ENCODE measurements at places on chromosomes 1 and 21.

DNA sequence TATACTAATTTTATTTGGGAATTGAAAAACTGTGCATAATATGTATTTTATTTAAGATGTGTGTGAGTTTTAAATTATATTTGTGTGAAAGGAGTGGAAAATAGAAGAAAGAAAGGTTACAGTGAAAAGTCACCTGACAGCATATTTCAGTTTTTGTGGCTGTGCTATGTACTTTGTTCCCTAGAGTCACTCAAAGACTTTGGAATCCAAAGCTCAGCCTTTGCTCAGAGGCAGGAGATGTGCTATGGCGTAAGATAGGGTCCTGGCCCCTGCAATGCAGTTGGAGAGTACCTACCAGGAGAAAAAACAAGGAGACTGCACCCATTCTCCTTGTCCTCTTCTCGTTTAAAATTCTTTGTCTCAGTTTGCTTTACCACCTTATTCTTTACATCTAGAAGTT is 2.9 kb downstream of the CCDC30 start:
- no peaks in the 10 kb centered on the region for H3K27me3 ChIP-seq
- peak; percentile 38 for DNase-seq
- no peaks in the 10 kb centered on the region for H3K36me3 ChIP-seq
- peaks cover 14% of the 10 kb centered on the region for H3K4me1 ChIP-seq
- no peak overlapping the region for H3K27ac ChIP-seq

DNA sequence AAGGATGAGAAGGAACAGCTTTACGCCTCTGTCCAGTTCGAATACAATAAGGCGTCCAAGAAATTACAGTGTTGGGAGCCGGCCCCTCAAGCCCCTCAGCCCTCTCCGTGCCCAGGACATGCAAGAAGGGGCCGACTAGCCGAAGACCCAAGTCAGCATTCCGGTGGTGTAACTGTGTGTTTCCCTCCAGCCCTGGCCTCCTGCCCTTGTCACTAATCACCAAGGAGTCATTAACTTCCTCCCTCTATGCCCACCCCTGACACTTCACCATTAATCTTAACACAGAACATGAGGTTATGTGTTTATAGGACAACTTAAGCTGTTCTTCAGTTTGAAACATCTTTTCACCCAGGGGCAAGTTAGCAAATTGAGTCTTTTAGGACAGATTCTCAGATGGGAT is 16.4 kb upstream of the C4BPB start:
- H3K36me3 ChIP-seq, result peaks cover 3% of the 10 kb centered on the region
- no peaks in the 10 kb centered on the region for H3K27me3 ChIP-seq
- no peak for DNase-seq

DNA sequence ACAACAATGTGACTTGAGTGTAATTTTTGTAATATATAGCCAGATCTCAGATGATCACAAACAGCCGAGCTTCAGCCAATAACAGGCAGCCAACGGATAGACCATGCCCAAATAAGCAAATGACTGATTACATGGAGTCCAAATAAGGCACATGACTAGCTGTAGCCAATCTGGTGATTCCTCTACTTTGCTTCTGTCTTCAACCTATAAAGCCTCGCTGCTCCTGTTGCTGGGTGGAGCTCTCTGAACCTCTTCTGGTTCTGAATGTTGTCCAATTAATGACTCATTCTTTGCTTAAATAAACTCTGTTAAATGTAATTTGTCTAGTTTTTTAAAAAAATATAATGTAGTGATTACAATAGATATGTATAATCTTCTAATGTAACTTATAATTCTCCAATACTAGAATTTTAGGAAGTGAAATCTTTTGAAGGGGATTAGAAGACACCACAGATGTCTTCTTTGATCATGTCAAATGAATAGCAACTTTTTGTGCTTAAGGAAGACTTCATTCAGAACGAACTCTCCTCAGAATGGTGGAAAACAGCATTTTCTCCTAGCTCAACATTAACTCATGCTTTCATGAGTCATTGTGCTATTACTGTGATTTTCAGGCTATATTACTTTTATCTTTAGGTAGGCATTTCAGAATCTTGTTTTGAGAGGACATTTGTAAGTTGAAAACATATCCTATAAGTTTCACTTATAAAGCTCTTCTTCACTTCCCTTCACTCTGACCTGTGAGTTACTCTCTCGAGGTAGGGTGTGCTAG is 857.8 kb upstream of the B3GALT2 start:
- H3K4me3 ChIP-seq, result no peak overlapping the region
- H3K36me3 ChIP-seq, result no peaks in the 10 kb centered on the region
- no peak overlapping the region for H3K27ac ChIP-seq
- no peaks in the 10 kb centered on the region for H3K4me1 ChIP-seq

GRCh38 chr1:29384496-29385015 is 148.2 kb downstream of the PTPRU start:
- H3K4me3 ChIP-seq, result no peak overlapping the region
- DNase-seq, result no peak
- H3K36me3 ChIP-seq, result no peaks in the 10 kb centered on the region
- no peaks in the 10 kb centered on the region for H3K4me1 ChIP-seq

DNA sequence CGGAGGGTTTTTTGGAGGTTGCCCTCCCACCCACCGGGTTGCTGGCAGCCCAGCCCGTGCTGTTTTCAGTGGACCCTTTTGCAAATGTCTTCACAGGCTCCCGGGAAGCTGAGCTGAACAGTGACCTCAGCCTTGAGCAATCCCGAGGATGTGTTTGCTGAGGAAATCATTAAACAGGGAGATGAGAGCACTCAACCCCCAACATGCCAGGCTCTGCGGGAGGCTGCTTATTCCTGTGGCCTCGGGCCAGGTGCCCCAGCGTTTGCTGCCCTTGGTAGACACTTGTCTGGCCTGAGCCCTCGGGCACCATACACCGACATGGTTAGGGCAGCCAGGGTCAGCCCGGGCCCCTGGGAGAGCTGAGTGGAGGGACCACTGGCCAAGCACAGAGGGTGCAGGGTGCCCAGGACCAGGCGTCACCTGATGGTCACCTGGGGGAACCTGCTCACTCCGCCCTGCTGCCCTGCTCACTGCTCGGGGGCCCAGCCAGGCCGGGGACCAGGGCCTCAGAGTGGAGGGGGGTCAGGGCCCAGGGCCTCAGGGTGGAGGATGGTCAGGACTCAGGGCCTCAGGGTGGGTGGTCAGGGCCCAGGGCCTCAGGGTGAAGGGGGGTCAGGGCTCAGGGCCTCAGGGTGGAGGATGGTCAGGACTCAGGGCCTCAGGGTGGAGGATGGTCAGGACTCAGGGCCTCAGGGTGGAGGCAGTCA is 42.5 kb upstream of the POFUT2 start:
- H3K27ac ChIP-seq, result peak overlapping the region; percentile 92
- peak; percentile 91 for DNase-seq
- H3K4me1 ChIP-seq, result peaks cover 64% of the 10 kb centered on the region
- H3K27me3 ChIP-seq, result no peaks in the 10 kb centered on the region
- peaks cover 2% of the 10 kb centered on the region for H3K36me3 ChIP-seq

DNA sequence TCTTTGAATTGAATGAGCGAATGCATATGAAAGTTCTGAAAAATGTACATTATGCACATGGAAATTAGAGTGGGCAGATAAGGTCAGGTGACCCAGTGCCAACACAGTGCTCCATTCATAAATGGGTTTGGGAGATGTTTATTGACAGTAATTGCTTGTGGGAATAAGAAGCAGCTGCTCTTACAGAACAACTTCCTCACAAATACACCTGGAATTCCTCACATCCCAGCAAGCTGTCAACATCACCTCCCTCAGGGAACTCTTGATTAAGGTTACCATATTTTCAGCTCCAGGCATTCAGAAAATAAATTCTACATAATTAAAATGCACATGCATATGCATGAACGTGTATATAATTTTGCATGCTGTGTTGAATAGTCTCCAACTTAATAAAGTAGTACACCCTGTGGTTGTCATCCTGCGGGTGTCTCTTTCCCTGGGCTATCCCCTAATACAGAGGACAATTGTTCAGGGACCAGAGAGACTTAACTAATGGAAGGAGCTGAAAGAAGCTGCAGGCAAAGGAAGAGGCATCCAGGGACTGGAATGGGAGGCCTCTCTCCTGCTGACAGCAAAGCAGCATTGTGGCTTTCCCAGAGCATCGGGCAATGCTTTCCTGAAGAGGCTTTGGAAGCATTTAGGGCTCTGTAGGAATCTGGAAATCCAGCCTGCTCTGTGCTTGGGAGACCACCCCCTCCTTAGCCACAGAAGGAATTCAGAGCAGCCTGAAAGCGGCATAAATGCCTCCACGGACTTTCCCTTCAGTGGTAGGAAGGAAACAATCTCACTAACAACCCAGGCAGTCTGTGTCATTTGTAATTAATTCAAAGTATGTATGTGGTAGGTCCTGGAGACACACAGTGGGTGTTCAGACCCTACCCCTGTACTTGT is 55.2 kb upstream of the GNG12 start:
- H3K36me3 ChIP-seq, result no peaks in the 10 kb centered on the region
- H3K4me3 ChIP-seq, result no peak overlapping the region
- no peaks in the 10 kb centered on the region for H3K27me3 ChIP-seq
- DNase-seq, result no peak
- no peak overlapping the region for H3K27ac ChIP-seq
- H3K4me1 ChIP-seq, result no peaks in the 10 kb centered on the region

DNA sequence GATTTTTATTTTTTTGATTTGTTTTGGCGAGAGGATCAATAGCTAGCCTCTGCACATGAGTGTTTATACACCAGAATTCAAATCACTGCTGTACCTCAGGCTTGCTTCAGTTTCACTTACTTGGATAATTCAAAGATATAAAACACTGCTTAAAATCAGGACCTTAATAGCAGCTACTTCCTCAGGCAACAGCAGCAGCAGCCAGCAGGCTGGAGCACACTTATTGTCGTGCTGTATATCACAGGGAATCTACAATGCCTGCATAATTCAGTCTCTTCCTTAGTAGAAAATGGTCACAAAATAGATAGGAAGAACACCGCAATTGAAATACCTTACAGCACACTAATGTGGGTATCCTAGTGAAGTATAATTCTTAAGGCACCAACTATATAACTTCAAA is 497.3 kb downstream of the NEGR1 start:
- no peaks in the 10 kb centered on the region for H3K4me1 ChIP-seq
- H3K27ac ChIP-seq, result no peak overlapping the region
- no peak for DNase-seq
- H3K27me3 ChIP-seq, result no peaks in the 10 kb centered on the region
- no peaks in the 10 kb centered on the region for H3K36me3 ChIP-seq

- H3K4me3 ChIP-seq, result no peak overlapping the region
- no peak for DNase-seq
- H3K27ac ChIP-seq, result no peak overlapping the region
- no peaks in the 10 kb centered on the region for H3K36me3 ChIP-seq
These were observed 44.6 kb downstream of the SLX9 start for GRCh38 chr21:44984428-44984791.

- no peak overlapping the region for H3K4me3 ChIP-seq
- DNase-seq, result no peak
- no peak overlapping the region for H3K27ac ChIP-seq
- no peaks in the 10 kb centered on the region for H3K36me3 ChIP-seq
- H3K4me1 ChIP-seq, result no peaks in the 10 kb centered on the region
These were observed 14.1 kb downstream of the PCSK9 start for GRCh38 chr1:55053265-55053954.

DNA sequence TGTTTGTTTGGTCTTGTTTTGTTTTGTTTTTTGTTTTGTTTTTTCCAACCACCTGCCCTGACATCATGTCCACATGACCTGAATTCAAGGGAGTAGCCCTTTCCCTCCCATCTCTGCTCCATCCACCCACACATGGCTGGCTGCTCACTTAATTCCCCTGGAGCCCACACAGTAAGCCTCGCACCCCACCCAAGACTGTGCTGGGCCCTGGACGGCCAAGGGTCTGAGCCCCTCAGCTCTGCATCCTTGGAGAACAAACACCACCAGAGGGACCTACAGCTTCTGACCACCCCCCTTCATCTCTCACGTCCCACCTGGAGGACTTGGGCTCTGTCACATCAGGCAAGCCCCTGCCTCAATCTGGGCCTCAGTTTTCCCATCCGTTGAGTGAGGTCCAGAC is 39.1 kb downstream of the MATN1 start:
- no peak overlapping the region for H3K27ac ChIP-seq
- no peaks in the 10 kb centered on the region for H3K27me3 ChIP-seq
- H3K4me1 ChIP-seq, result no peaks in the 10 kb centered on the region

- no peak for DNase-seq
- no peaks in the 10 kb centered on the region for H3K4me1 ChIP-seq
- no peak overlapping the region for H3K4me3 ChIP-seq
- no peaks in the 10 kb centered on the region for H3K36me3 ChIP-seq
These were observed 174.5 kb upstream of the POU3F1 start for GRCh38 chr1:38221006-38221649.

GRCh38 chr1:34845131-34845901 is 14.2 kb downstream of the SMIM12 start:
- H3K36me3 ChIP-seq, result no peaks in the 10 kb centered on the region
- DNase-seq, result no peak
- peaks cover 16% of the 10 kb centered on the region for H3K4me1 ChIP-seq
- no peaks in the 10 kb centered on the region for H3K27me3 ChIP-seq

GRCh38 chr1:27520651-27521050 is 30.7 kb upstream of the WASF2 start:
- no peaks in the 10 kb centered on the region for H3K27me3 ChIP-seq
- peaks cover 69% of the 10 kb centered on the region for H3K4me1 ChIP-seq
- peak; percentile 54 for DNase-seq

DNA sequence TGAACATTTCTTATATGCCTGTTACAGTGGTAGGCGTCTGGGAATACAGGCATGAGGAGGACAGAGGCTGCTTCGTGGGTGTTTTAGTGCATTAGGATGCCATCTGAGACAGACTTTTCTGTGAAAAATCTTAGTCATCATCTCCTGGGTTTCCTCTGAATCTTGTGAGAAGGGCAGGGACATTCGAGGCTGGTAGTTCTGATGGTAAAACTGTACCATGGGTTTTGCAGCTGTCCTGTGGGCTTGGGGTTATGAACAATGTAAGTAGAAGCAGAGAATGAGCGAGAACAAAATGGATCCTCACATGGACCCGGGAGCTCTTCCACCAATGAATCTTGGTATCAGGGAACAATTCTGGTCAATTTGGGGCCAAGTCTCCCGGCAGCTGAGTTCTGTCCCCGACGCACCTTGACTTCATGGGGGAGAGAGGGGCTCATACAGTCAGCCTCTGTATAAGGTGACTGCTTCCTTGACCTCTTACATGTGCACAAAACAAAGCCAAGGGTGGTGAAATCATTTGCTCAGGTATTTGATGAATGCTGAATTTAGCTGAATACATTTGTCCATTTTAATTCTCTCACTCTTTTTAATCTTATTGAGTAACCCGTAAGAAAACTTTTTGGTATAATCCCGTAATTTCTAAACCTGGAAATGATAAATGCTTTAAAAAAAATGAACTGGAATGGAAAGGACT is 63.6 kb upstream of the ERRFI1 start:
- no peak for DNase-seq
- H3K4me3 ChIP-seq, result no peak overlapping the region
- no peaks in the 10 kb centered on the region for H3K27me3 ChIP-seq
- no peak overlapping the region for H3K27ac ChIP-seq
- H3K4me1 ChIP-seq, result peaks cover 8% of the 10 kb centered on the region

GRCh38 chr21:43207868-43208267 is 39.1 kb downstream of the CRYAA start:
- H3K36me3 ChIP-seq, result no peaks in the 10 kb centered on the region
- no peaks in the 10 kb centered on the region for H3K27me3 ChIP-seq
- no peak for DNase-seq
- H3K27ac ChIP-seq, result no peak overlapping the region

- H3K27me3 ChIP-seq, result no peaks in the 10 kb centered on the region
- H3K27ac ChIP-seq, result peak overlapping the region; percentile 79
- H3K4me3 ChIP-seq, result no peak overlapping the region
- peak; percentile 46 for DNase-seq
- no peaks in the 10 kb centered on the region for H3K36me3 ChIP-seq
These were observed 81.8 kb downstream of the PBX1 start for GRCh38 chr1:164640686-164641352.
